ENCODE measurements at places on chromosomes 2 and 18.

DNA sequence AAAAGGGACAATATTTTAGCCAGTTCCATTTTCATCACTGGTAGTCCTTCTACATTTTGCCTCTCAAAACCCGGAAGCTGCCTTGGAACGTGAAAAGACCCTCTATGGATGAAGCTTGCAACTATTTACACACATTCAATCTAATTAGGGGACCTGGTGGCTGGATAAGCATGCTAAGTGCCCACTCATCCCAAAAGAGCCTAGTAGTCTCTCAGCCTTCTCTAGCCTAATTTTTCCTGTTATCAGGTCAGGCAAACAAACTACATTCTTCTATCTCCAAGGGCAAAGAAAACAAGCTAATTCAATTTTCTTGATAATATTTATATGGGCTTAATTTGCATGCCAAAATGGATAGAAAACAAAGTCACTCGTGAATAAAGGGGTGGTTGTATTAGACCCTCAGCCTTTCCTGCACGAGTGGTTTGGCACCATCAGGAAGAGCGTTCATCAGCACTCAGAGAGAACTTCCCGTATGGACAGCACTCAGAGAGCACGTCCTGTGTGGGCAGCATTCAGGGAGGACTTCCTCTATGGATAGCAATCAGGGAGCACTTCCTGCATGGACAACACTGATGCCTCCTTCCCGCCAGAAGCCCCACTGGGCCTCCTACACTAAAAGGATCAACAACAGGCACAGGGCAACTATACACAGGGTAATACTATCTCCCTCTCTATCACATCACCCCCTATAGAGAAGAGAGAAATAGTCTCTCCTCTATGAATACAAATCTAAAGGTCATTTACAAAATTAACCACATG is 122.2 kb downstream of the RBMS1 start:
- DNase-seq, result no peak

- DNase-seq, result no peak
Measured at GRCh38 chr18:32848826-32849225, 76.0 kb upstream of the KLHL14 start.

DNA sequence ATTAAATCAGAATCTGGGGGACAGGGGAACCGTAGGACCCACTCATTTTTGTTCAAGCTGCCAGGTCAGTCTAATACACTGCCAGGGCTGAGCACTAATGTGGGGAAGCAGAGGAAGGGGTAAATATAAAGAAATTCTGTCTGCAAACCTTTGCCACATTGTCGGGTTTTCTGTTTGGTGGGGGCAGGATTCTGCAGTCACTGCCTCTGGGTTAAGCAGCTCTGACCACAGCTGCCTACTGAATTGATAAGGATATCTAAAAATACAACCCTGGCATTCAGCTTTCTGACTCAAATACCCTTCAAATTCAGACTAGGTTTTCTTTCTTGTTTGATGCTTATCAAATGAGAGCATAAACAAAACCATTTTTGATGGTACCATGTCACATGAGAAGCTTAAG is 6.0 kb downstream of the DNER start:
- no peak for DNase-seq

DNA sequence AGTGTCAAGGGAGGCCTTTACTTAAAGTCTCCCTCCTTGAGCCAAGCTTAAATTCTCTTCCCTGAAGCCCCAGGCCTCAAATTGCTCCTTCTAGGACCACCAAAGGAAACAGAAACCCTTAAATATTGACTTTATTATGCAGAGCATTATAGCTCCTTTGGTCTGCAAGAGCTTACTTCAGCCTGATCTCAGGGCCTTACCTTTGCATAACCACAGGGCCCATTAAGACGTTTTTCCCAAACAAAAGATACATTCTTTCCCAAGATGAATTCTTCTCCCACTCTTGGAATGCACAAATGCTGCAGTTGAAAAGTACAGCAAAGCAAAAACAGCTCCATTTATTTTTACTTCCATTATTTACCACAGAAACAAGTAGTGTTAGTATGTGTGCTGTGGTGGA is 130.8 kb downstream of the B3GNT2 start:
- DNase-seq, result no peak

GRCh38 chr2:181616715-181617114 is 40.2 kb downstream of the CERKL start:
- no peak for DNase-seq

DNA sequence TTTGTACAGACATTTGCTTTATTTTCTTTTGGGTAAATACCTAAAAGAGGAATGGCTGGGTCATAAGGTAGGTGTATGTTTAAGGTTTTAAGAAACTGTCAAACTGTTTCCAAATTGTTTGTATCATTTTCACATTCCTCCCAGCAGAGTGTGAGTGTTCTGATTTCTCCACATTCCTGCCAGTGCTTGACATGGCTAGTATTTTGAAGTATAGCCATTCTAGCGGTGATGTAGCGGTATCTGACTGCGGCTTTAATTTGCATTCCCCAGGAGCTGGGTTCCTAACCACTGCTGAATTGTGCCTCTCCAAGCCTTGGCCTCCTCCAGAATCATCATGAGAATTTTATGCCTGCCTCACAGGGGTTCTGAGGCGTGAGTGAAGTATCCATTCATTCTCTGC is 61.8 kb upstream of the ARL4C start:
- no peak for DNase-seq
